ENCODE measurements at places on chromosomes 3 and 15.
A peak's percentile ranks its signal among the peaks of the same experiment; 100 is the strongest.

- no peak for DNase-seq
These were observed 1.9 kb downstream of the UBP1 start for GRCh38 chr3:33438284-33438668.

GRCh38 chr3:149536429-149536828 lies 61.9 kb downstream of the TM4SF4 start:
- no peak for DNase-seq

GRCh38 chr3:4776399-4776979 lies 202.7 kb upstream of the BHLHE40 start:
- DNase-seq: no peak

DNA sequence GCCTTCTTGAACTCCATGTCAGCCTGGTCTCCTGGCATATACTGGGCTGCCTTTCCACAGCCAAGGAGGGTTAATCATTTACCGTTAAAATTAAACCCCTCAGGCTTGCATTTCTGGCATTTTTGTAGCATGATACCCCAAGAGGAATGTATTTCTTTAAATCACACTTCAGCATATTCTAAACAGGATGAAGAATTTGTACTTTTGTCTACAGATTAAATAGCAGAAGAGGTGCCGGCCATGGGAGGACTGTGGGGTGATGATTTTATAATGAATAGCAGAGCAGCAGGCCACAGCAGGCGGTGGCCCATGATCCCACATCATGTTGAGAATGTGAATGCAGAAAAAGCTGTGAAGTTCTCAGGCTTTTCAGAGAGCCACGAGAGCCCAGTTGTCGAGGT lies 90.2 kb downstream of the ARNT2 start:
- no peak for DNase-seq

- DNase-seq: no peak
These were observed 11.7 kb downstream of the BCL2L10 start for GRCh38 chr15:52100807-52101442.

GRCh38 chr3:145519398-145520047 lies 641.5 kb downstream of the PLOD2 start:
- no peak for DNase-seq

DNA sequence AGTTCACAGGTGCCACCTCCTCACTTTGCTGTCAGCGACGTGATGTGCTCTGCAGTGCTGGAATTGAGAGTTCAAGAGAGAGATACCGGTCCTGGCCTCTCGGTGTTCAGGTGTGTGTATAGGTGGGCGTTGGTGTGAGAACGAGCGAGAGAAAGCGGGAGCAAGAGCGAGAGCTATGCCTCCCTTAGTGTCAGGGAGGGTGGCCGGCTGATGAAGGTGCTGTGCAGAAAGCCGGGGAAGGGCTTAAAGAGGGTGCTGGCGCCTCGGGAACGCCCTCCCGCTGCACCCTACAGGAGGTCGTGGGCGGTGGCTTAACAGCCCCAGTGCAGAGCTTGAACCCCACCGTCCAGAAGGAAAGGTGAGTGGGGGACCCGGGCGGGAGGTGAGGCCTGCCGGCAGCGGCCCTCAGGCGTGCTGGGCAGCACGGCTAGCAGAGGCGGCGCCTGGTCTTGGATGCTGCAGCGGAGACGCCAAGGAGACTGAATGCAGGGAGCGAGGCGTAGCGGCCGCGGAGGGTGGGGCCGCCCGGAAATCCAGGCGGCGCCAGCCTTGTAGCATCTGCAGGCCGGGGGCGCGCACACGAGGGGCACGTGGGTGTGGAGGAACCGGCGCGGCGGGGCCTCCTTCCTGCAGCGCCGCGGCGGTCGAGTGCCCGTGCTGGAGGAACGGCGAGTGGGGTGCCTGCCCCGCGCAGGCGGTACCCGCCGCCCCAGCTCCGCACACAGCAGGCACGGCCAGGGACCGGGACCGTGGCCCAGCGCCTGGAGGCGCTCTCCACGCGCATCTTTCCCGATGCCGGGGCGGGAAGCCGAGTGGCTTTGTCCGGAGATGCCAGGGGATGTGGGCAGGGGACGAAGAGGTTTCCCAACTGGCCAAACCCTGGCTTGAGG lies 246.8 kb upstream of the TOPAZ1 start:
- DNase-seq: no peak

GRCh38 chr15:52567871-52568600 lies 794 bp downstream of the ARPP19 start:
- no peak for DNase-seq

DNA sequence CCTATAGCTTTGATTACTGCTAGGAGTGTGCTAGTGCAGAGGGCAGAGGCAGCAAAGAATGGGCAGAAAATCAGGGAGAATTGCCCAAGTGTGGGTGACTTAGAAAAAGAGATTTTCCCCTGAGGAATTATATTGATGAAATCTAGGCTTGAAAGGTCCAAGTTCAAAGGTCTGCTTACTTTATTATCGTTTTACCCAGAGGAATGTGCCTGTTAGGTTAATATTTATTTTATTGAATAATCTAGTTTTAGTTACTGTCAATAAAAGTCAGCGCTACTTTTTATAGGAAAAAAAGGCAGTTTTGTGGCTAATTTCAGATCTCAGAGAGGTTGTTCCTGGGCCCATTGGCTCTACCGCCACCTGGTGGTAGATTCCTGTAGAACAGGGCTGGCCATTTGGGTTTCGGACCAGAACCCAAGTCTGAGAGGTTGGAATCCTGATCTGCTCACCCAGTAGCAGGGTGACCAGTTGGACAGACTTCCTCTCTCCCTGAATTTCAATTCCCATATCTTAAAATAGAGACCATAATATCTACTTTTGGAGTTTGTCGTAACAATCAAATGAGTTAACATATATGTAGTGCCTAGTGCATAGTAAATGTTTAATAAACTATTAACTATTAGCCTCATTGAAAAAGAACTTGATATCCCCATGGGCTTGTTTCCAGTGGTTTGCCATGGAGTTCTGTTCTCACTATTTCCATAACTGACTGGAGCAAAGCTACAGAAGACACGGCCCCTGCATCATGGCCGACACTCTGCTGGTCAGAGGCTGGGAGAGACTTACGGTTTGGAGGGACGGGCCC lies 62.7 kb upstream of the ZNF148 start:
- DNase-seq: peak; percentile 25

- DNase-seq: no peak
These were observed 60.5 kb downstream of the STARD5 start for GRCh38 chr15:81263477-81263876.

- no peak for DNase-seq
These were observed 100.1 kb upstream of the SMAD3 start for GRCh38 chr15:66965201-66965900.

GRCh38 chr15:96959501-96959900 lies 629.0 kb downstream of the NR2F2 start:
- no peak for DNase-seq

All from stimulated activated CD8-positive, alpha-beta memory T cell treated with anti-CD3 and anti-CD28 coated beads, Interleukin-4, amount 100 ng/mL, for 1 hour (primary cell).